NCI-H510A treated with DMSO at 0.1 percent for 48 hours (cell line): ENCODE measurements at places on chromosomes 3 and 15.

DNA sequence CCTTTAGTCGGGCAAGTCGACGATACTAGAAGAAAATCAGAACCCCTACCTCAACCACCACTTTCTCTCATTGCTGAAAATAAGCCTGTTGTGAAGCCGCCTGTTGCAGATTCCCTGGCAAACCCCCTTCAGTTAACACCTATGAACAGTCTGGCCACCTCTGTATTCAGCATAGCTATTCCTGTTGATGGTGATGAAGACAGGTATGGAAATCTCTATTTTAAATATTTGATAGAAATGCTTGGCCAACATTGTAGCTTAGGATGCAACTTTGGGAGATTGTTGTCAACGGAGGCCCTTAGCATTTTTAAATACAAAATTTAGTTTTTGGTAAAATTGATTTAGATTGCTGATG lies 3.0 kb downstream of the TSC22D2 start:
- no peak for DNase-seq

DNA sequence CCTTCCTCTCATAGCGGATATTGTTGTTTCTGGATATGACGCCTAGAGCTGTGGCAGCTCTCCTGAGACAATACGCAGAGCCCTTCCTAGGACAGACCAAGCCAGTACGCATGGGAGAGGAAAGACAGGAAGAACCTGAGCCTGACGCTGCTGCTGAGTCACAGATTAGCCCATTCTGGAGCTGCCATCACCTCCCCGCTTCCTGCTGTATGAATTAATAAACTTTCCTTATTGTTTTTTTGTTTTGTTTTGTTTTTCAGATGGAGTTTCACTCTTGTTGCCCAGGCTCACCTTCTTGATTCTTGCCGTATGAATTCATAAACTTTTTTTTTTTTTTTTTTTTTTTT lies 67.0 kb downstream of the PPCDC start:
- DNase-seq: no peak

DNA sequence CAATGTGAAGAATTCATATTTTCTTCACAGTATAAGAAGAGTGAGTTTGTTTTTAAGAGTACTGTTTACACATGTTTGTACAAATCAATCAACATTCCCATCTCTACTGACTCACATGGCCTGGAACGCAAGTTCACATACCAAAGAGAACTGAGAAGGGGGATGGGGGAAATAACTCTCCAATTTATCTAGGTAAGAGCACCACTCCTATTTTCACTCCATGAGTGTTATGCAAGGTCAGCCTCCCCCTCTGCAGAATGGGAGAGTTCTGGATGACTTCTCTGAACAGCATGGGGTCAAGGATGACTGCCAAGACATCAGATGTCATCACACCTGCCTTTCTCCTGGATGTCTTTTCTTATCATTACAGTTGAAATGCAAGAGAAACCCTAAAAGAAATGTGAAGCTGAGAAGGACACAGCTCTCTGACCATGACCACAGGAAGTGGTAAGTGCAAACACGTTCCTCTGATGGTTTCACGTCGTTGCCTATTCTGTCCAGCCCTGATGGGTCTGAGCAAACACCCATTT lies 95.2 kb downstream of the SEMA6D start:
- DNase-seq: no peak

GRCh38 chr3:5297895-5298294 lies 110.4 kb downstream of the EDEM1 start:
- DNase-seq: no peak

DNA sequence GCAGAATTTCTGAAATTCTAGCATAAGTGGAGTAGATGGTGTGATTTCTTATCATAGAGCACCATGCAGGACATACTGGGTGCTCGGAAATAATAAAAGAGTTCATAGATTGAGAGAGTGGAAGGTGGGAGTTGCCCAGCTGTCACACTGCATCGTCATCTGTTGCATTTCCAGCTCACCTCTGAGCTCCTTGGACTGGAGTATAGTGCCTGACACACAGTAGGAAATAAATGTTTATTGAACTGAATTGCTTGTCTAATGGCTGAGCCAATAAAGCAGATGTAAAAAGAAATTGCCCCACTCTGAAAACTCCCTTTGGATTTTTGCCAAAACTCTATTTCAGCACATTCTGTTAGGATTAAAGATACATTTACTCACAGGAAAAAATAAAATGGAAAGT lies 108.9 kb upstream of the UBE2E1 start:
- DNase-seq: no peak

- no peak for DNase-seq
Measured at GRCh38 chr3:160141485-160142185, 83.6 kb upstream of the C3orf80 start.
